ENCODE measurements at places on chromosomes 1 and 21.

DNA sequence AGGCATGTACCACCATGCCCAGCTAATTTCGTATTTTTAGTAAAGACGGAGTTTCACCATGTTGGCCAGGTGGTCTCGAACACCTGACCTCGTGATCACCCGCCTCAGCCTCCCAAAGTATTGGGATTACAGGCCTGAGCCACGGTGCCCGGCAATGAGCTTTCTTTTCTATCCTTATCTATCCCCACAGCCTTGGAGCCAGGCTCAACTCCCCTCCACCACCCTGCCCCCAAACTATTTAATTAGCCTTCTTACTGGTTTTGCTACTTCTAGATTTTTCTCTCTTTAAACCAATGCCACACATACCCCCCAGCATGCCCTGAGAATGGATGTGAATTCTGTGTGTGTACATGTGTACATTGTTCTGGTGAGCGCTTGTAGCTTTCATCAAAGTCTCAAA, 5.7 kb upstream of the VANGL2 start:
- DNase-seq: no peak

DNA sequence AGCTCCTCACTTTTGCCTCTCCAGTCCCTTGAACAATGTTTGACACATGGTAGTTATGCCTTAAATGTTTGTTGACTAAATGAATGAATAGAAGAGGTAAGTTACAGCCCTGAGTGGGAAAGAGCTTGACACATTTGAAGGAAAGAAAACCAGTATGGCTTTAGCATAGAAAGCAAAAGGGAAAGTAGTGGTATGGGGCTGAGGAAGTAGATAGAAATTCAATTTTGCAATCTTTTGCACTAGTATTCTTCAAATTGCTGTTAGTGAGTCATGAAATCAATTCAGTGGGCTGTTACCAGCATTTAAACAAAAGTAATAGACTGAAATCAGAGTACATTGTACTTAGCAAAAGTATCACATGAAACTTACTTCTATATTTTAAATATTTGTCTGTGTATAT, 21.1 kb downstream of the PLA2G4A start:
- DNase-seq: no peak

GRCh38 chr1:162136760-162137159, 67.3 kb downstream of the NOS1AP start:
- no peak for DNase-seq

DNA sequence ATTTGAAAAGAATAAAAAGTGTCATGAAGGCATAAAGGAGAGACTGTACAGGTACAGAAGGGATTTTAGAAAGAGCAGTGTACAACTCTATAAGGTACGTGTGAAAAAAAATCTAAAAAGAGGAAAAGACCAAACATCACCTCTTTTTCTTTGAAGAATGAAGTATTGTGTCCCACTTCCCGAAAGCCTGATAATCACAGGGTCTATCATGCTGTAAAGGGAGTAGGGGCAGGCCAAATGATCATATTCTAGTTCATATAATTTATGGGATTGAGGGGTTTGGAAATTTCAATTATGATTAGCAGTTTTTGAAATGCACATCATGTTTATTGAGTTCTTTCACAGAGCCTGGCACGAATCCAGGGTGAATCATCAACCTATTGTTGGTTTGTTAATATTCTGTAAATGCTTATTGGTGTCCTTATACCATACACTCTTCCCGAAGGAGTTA, 910 bp upstream of the RERE start:
- no peak for DNase-seq

DNA sequence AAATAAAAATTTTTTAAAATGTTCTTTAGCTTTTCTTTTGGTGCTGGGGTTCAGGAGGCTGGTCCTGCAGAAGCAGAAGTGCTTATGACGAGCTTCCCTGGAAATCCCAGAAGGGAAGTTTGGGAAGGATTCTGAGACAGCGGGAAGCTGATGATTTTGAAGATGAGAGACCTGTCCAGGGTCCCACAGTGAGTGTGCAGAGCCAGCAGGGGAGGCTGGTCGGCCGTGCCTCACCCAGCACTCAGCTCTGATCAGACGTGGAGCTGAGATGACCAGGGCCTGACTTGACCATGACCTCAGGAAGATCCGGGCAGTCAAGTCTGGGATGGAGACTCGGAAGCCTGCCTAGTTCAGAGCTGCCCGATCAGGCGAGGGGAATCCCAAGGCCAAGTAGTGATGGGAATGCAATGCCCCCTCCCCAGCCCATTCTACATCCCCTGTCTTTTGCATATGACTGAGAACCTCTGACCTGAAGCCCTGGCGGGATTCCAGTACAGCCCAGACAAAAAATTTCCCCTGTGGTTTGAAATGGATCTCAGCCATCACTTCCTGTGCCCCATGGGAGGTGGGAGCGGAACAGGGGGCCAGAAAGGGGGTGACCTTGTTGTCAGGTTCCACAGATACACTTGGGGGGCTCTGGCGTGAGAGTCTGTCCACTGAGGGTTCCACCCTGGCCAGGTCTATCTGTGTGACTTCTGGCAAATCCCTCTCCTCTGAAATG, 96.8 kb upstream of the RUNX3 start:
- no peak for DNase-seq

DNA sequence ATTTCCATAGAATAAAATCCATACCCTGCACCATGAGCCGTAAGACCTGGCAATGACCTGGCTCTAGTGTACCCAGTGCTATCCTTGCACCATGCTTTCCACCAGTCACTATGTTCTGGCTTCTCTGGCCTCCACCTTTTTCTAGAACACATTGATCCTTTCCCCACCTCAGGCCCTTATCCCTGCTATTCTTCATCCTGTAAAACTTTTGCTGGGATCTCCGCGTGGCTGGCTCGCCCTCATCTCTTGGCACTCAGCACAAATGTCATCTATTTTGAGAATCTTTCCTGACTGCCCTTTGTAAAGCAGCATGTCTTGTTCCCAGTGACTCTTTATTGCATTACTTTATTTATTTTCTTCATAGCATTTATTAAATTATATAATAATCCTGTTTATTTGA, 169.8 kb upstream of the B3GALT2 start:
- no peak for DNase-seq

DNA sequence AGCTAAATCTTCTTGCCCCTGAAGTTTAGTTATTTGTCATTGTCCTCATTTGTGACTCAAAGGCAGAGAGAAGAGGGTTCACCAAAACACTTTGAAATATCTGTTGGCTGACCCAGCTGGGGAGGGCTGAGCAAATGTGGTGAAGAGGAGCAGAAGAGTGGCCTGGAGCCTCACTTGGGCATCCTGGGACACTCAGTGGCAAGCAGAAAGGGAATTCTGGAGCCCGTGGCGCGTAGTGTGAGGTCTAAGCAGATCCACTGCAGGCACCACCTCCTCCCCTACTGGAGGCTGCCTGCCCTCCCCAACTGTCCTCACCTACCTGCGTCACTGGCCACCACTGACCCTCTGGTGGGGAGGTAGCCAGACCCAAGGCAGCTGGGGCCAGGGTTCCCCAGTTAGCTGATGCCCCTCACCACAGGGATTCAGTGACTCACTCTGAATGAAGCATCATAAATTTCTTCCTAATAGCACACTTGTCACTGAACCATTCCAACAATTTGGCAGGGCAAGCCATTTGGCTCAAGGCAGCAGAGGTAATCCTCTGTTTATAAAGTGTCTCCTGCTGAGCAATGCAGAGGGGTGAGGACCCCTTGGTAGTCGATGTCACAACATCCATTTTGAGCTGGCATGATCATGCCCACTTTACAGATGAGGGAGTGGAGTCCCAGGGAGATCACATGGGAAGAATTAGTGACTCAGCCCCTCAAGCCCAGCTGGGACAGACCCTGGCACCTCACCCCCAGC, 80.3 kb downstream of the NENF start:
- DNase-seq: no peak

DNA sequence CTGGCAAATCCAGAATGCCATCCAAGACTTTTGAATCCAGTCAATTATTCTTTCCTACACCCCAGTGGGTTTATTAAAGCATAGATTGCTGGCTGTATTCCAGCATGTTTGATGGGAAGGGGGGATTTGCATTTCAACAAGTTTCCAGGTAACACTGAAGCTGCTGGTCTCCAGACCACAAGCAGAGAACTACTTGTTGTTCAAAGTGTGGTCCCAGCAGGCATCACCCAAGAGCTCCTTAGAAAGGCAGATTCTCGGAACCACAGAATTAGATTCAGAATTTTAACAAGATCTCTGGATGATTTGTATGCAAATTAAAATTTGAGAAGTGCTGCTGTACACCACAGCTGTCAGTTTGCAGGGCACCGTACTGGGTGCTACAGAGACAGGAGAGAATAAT, 216.3 kb upstream of the FAM78B start:
- no peak for DNase-seq

GRCh38 chr1:167499664-167500101, 18.6 kb downstream of the CD247 start:
- no peak for DNase-seq

DNA sequence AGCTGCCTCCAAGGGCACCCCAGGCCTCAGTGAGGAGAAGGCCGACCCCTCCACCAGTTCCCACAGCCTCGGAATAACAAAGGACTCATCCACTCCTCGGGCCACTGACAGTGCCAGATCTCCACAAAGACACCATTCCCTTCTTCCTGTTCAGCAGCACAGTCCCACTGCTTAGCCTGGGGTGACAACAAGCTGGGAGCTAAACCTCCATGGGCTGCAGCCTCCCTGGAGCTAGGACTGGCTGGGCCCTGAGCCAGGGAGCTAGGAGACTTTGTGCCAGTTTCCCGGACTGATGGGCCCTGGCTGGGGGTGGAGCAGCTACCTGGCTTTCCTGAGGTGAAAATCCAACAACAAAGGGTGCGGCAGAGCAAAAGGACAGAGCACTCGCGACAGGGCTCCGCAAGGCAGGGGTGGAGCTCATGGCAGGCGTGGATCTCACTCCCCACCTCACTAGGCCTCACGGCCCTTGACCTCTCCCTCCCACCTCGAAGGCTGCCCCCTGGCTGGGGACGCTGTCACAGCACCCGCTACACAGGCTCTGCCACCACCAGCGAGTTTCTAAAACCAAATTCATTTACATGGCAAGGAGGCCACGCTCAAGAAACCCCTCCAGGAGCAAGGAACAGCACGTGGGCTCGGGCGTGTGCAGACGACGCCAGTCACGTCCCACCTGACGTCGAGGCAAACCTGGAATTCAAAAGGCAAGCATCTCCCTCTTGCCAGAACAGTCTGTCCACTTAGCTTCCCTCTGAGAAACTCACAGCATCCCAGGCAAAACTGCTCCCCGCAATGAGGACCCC, 13.8 kb downstream of the SLC35E2B start:
- DNase-seq: peak; percentile 55

GRCh38 chr1:24380508-24380907, 33.1 kb downstream of the STPG1 start:
- DNase-seq: no peak

GRCh38 chr1:151593730-151594129, 18.1 kb upstream of the SNX27 start:
- no peak for DNase-seq

DNA sequence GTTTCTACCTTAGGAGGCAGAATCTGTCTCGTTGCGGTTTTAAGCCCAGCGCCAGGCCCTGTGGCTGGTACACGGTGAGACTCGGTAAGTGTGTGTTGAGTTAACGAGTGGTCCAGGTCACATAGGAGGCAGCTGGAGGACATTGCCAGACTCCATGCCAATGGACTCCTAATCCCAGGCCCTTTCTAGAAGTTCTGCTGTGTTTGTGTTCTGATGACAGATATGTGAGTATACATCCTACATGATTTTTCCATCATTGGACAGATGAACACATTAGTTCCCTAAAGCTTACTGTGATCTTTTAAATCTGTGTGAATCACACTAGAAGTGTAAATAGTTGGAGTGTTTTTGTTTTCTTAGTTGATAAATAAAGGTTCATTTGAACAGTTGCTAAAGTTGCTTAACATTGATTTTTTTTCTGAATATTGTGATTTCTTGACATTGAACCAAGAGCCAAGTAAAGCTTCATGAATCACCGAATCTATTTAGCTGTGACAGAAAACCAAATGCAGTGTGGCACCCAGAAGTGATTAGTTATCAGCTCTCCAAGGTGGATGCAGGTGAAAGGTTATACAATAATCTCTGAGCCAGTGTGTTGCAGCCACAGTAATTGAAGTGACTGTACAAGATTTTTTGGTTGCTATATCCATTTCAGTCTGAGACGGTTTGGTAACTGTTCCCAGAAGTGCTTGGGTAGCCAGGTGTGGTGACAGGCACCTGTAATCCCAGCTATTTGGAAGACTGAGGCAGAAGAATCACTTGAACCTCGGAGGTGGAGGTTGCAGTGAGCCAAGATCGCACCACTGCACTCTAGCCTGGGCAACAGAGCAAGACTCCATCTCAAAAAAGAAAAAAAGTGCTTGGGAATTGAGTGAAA, 46.3 kb downstream of the DOP1B start:
- no peak for DNase-seq

DNA sequence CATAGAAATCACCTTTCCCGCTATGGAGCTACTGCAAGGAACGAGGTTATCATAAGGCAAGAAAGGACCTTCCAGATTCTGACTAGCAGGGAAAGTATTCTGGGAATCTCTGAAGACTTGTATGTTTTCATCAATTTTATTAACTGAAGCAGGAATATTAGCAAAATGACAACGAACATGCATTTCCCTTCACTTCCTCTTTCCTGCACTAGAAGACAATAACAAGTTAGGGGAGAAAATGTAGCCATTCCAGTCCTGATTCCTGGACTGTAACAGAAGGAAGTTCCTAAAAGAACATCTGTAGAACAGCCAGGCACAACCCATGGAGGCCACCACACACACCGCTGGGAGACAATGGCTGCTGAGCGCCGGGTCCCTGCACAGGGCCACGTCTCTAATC, 106.8 kb downstream of the RAVER2 start:
- no peak for DNase-seq

DNA sequence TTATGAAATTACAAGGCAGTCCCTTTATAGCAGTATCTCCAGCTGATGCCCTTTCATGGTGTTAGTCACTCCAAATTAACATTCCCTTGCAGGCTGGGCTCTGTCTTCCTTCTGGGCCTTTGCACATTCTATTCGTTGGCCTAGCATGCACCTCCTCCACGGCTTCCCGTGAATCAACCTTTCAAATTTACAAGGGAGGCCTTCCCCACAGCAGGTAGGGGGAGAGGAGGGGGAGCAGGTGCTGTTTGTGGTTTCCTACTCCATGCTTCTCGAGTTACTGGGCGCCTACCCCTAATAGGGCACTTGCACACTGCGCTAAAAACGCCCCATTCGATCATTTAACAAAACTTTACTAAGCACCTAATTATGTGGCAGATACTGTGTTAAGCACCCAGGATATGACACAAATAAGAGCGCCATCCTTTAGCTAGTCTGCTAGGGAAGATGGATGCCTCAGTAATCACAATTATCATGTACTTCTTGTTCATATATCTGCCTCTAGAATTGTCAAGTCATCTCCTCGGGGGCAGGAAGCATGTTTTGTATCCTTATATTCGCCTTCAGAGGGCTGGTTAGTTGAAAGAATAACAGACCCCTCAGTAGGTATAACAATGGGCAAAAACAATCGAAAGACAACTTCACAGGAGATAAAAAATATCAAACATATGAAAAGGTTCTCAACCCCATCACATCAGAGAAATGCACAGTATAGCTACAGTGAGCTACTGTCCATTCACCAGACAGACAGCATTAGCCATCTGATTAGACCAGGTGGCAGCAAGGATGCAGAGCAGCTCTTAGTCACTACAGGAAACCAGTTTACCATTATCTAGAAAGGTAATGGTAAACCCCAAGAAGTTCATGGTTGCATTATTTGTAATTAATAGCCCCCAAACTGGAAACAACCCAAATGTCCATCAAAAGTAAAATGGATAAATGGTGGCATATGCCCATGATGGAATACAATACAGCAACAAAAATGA, 1.7 kb upstream of the ADAR start:
- DNase-seq: peak; percentile 76
